ENCODE measurements at places on chromosomes 1 and 21.

- no peak for DNase-seq
Measured at GRCh38 chr1:18407166-18408045, 73.3 kb upstream of the KLHDC7A start.

GRCh38 chr1:102970496-102971078 lies 137.7 kb downstream of the COL11A1 start:
- peak; percentile 42 for DNase-seq

- DNase-seq, result peak; percentile 87
Measured at GRCh38 chr1:54671985-54672608, 30.5 kb downstream of the MROH7 start.

DNA sequence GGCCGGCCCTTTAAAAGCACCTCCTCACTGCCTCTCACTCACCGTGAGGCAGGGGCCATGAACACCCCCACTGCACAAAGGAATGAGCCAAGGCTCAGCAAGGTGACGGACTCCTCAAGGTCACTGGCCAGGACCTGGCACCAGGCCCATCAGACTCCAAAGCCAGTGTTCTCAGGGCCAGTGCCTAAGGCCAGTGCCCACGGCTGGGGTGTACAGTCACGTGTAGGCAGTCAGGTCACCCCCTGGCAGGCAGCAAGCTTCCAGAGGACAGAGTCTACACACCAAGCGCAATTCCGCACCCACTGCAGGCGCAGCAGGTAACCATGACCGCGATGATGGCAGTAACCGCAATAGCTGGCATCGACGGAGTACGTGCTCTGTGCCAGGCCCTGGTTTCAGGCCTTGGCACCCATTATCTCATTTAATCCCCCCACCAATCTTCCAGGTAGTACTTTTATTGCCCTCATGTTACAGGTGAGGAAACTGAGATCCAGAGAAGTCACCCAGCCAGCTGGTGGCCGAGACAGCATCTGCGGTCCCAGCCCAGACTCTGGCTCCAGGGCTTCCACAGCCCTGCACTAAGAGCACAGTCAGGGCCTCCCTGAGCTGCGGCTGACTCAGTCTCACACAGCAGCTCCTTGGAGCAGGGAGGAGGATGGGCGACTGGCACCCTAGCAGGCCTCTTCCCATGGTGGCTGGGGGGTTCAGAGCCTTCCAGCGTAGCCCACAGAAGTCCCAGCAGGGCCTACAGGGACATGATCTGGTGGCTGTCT lies 27.0 kb downstream of the RAP1GAP start:
- DNase-seq, result no peak

DNA sequence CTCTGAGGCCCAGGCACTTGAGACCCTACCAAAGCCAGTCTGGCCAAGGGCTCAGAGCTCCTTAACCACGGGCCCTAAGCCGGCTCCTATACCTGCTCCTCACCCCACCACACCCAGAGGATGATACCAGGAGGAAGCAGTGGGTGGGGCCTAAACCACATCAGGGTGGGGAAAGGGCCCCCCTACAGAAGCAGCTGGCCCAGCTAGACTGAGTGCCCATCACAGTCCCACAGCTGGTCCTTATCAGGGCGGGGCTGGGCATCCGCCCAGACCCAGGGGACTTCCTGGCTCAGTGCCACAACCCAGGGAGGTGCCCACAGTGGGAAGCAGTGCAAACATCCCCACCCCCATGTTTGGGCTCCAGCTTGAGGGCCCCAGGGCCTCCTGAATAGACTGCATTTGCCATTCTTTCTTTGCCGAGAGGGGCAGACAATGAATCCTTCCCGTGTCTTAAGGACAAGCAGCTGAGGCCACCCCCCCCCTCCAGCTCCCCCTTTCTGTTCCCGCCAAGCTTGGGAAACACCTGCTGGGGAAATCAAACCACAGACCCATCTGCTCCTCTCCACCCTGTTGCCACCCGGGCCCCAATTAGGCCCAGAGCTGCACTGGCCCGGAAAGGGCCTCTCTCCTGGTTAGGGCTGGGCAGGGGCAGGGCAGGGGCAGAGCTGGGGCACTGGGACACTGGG lies 6.2 kb downstream of the E2F2 start:
- DNase-seq, result no peak

DNA sequence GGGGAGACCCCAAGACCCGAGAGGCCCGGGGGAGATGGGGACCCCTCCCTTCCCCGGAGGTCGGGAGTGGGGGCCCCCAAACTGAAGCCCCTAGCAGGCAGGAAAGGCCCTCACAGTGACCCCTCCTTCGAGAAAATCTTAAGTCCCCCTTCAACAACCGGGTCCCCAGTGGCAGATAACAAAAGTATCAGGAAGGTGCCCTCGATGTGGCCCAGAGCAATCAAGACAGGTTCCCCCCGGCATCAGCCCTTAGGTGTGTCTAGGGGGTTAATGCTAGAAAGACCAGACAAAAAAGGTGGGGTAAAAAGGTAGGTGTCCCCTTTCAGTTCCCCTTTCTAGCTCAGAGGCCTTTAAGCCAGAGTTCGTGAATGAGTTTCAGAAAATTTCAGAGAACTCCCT lies 282 bp upstream of the ECE1 start:
- no peak for DNase-seq

DNA sequence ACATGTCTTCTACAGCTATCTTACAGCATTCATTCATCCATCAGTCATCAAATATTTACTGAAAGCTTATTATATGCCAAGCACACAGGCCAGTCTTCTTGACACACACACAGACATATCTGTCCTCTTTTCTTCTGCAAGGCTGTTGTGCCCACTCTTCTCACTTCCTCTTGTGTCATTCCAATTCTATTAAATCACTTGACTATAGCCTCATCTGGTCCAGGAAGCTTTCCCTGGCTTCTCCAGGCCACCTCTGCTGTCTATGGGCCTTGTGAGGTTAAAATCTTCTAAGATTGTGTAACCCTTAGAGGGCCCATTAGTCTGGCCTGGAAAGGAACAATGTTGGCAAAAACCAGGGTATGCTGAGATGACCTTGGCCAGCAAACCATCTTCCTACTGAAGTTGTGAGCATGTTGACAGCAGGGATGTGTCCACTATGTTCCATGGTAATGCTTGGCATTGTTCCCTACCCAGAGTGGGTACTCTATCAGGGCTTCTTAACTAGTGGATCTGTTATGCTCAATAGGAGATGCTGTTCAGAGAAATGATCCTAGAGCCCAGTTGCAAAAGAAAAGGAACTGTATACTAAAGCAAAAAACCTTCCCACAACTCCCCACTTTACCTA lies 5.3 kb downstream of the TRAF3IP3 start:
- no peak for DNase-seq

DNA sequence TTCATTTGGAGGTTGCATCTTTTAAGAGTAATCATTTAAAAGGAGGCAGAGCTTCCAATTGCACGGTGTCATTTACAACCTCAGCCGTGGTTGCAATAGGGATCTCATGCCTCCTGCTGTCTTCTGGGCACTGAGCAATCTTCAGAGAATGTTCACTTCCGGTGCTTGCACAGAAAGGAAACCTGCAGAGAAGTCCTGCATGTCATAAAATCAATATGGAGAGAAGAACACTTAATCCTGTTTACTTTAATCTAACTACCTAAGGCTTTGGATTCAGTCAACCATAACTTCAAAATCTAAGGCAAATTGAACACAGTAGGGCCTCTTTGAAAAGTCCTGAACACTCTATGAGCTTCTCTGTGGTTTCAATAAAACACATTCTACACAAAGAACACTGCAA lies 11.3 kb upstream of the MAP10 start:
- DNase-seq, result peak; percentile 66

DNA sequence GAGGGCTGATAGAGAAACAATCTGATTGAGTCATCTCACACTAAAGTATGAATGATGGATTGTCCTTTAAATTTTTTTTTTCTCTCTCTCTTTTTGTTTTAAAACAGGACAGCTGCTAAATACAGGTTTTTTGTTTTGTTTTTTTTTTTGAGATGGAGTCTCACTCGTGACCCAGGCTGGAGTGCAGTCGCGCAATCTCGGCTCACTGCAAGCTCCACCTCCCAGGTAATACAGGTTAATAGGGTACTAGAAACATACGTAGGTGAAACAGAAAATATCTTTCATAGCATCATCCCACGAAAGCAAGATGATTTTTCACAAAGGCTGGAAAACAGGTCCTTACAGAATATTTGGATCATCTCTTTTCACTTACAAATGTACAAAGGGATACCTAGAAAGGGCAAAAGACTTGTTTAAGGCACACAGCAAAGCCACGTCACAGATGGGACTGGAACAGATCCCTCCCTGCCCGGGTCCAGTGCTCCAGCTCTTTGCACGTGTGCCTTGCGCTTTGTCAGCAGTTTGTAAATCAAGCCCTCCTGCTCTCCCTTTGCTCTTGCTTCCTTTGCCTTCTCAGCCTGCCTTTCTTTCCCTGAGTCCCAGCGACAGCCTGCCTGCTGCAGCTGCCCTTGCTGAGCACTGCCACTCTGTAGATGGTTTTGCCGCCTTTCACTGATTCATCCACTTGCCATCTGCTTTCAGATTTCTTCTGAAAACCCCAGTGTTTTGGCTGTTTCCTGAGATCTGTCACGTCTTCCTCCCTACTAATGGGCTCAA lies 171.3 kb upstream of the BEND5 start:
- no peak for DNase-seq

- DNase-seq, result no peak
Measured at GRCh38 chr21:26819740-26820324, 25.4 kb downstream of the ADAMTS1 start.

All from HEK293T (cell line).